PC-3 (cell line): ENCODE measurements at places on chromosomes 13 and 19. TPM values are rescaled to one million over a fixed set of nuclear protein-coding genes. Genes with fewer than 3 reads are reported as not detected.

DNA sequence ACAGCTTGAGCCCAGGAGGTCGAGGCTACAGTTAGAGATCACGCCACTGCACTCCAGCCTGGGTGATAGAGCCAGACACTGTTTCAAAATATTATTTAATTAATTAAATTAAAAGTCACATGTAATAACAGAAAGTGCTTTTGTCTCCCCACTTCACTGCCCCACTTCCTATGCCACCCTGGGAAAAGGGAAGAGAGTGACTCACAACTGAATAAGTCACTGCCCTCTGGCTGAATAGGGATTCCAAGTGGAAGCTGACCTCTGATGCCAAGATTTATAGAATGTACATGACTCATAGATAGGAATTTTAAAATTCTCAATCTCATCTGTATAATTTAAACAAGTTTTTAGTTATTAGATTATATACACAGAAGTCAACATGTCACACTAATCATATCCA is 22.2 kb upstream of the ERVV-1 start:
- peak; percentile 98 for DNase-seq

DNA sequence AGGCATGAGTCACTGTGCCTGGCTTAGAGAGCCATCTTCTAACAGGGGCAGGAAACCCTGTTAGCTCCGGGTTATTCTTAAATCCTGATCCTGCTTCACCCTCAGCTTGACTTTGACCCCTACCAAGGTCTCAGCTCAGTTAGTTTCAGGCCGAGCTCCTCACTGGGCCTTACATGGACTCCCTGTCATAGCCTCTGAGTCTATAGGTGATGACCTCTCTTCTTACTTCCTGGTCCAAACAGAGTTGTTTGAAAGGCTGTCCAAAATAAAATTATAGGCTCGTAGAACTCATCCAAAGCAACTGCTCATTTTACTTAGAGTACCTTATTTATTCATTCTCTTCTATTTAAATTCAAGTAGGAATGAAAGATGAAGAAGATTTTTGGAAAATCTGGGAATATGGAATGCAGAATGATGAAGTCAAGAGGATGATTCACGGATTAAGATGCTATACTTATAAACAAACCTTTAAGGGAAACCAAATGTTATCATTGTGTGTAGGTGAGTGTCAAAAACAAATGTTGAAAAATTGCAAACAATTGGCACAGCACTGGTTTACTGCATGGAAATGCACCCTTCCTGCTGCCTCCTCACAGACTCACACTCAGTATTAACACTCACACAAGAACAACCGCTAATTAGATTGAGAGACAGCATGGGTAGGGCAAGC is 174.1 kb downstream of the RGCC start:
- DNase-seq = no peak

DNA sequence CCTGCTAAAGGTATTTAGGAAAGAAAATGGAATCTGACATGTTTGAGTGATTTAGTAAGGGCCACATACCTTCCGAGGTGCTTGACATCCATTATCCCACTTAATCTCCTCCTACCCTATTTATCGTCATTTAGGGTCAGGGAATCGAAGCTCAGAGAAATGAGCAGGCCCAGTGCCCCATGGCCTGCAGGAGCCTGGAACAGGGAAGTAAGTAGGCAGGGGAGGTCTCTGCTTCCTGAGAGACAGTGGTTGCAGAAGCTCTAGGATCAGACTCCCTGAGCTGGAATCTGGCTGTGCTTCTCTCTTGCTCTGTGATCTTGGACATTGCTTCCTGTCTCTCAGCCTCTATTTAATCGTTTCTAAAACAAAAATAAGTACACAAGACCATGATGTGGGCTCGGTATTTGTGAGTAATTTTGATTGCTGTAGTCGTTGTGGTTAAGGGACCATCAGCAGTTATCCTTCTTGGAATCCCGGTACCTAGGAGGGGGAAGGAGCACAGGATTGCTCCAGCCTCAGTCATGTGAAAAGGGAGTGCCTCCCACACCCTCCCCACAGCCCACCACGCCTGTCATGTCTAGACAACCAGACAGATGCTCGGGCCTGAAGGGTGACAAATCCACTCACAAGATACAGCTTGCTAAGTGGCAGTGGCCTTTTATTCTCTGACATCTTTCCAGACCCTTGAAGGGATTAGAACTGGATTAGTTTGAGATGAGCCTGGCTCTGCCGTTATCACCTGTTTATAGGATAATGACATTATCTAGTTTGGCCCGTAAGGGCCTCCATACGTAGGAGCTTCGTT is 169.2 kb upstream of the TSHZ3 start:
- no peak for DNase-seq

DNA sequence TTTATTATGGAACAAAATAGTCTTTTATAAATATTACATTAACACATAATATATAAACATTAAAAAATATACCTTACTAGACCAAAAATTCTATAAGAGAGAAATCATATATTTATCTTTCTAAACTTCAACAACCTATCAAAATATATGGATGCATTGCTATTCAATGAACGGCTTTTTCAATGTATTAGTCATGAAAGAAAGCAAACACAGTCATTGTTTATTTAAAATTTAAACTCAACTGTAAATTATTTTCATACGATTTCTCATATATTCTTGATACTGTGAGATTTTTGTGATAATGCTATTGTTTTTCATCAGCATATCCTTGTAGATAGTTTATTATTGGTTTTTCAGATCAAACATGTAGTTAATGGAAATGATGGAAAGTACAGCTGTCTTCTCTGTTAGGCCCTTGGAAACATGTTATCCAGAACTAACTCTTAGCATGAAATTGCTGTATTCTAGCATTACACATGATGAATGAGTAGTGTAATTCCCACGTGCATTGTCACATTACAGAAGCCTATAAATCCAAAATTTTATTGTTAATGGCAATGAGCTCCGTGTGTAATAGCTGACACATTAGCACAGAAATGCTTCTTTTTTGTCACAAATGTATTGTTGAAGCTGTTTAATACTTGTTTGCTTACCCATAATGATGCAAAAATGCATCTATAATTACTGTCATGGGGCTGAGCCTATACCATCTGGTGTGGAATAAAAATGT is 1639.9 kb downstream of the SLITRK5 start:
- peak; percentile 51 for DNase-seq

DNA sequence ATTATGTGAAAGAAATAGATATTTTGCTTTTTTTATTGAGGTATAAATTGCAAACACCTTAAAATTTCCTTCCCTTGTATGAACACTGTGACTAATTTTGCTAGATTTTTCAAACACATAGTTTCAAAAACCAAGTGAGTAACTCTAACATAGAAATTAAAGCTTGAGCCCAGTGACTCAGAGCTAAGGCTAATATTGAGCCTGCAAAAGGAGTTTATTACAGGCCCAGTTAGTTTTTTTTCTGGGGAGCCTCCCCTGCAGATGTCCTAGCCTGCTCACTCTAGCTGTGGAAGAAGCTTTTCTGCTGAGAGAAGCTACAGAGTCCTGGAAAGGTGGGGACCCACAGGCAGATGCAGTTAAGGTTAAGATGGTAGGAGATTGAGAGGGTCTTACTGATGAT is 3.4 kb downstream of the ZNF430 start:
- DNase-seq = peak; percentile 73

SERP2 gene
- total RNA-seq = 1.0 and 1.2 TPM in 2 replicates
